ENCODE measurements at places on chromosomes 1 and 21.

GRCh38 chr1:50724626-50725286 is 235.3 kb downstream of the FAF1 start:
- no peak for DNase-seq

GRCh38 chr1:165887877-165888551 is 60.6 kb downstream of the UCK2 start:
- no peak for DNase-seq

DNA sequence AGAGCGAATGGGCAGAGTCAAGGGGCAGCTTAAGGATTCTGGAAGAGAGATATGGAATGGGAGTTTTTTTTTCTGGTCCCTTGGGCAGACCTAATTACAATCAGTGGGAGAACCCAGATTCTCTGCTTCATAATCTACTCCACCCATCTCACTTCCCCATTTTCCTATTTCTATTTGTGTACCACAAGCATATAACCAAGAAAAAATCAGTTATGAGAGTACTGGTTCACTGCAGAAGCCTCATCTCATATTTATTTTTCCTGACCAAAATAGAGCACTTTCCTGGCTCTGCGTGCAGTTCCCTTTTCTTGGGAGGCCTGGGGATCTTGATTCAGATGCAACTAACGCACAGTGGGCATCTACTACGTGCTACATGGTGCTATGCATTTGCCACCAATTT is 82.2 kb upstream of the SLFNL1 start:
- DNase-seq = no peak

GRCh38 chr1:228207851-228208821 is at the start of gene OBSCN:
Gene OBSCN (plus strand): TSS chr1:228208044. CDS start chr1:228211784, 3,740 bp downstream.
- DNase-seq = no peak

DNA sequence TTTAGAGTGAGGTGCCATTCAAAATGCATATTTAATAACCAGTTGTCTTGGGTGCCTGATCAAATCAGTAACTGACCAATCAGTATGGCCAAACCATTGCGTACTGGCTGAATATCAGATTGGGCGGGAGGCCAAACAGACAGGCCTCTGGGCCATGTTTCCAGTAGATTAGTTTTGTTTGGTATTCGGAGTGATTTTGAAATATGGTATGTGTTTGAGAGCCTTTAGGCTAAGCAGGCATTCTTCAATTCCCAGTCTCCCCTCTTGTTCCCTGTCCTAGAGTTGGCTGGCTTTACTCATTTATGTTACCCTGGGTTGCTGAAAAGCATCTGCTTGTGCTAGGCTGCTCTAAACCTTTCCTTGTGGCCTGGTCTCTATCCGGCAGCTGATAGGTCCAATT is 80.1 kb downstream of the BACH1 start:
- DNase-seq = no peak

- DNase-seq = no peak
These were observed 41.2 kb downstream of the NME7 start for GRCh38 chr1:169326261-169326955.

- no peak for DNase-seq
These were observed 39.3 kb downstream of the HMGB4 start for GRCh38 chr1:33903210-33903589.

DNA sequence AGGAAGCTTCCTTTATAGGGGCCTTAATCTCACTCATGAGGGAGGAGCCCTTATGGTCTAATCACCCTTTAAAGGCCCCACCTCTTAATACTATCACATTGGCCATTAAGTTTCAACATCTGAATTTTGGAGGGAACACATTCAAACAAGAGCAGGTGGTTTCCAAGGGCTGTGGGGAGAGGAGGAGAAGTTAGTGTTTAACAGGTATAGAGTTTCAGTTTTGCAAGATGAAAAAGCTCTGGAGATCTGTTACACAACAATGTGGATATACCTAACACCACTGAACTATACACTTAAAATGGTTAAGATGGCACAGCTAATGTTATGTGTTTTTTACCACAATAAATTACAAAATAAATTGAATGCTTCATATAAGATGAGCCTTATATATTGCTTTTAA is 113.4 kb upstream of the DNAH14 start:
- no peak for DNase-seq

DNA sequence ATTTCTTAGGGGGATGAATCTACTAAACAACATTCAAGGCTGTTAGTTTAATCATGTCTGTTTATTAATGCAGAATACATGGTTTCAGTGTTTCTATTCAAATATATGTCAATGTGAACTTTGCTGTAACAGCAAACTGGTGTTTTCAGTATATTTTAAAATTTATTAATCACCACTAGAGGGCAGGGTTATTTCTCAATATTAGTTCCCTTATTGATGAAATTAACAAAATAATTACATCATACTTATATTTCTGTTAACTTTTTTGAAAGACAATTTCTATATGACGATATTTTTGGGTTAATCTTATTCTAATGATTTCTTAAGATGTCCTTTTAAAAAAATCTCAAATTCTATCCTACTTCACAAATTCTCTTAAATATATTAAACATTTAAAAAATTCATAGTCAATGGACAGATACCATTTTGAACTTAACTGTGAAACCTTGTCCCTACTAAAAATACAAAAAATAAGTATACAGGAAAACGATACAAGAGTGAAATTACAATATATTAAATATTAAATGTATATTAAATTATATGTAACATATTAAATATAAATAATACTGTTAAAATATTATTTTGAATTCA is 1034.1 kb upstream of the PRMT6 start:
- DNase-seq = no peak

DNA sequence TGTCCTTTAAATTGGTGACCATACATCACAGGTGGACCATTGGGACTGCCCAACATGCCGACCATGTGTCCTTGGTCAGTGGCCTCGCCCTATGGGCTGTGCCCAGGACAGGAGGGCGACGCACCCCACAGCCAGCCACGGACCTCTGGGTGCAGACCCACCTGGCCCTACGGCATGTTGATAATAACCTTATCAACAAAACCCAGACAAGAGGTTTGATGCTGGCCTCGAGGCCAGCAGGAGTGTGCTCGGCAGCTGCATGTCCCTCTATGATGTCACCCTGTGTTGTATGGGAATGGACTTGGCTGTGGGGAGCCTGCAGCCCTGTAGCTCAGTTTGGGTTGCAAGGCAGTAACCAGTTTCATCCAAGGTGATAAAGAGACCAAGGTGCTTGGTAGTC is 32.1 kb downstream of the SLC37A1 start:
- no peak for DNase-seq

- DNase-seq = no peak
These were observed 135.5 kb downstream of the RERE start for GRCh38 chr1:8681911-8682310.

DNA sequence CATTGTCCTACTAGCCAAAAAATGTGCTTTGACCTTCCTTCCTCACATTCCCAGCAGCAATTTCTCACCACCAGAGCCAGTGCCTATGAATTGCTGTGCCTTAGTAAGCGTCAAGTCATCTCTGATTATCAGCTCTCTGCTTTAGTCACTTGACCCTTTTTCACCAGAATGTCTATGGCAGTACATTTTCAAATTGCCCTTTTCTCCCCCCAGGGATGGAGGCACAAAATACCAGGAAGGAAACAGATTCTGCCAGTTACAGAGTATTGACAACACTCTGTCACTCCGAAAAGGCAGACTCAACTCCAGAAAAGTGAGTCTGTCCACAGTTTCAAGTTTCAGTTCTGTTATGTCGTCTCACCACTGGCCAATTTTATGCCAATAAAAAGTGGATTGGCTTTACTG is 167.4 kb downstream of the TNFSF18 start:
- DNase-seq = no peak

GRCh38 chr1:116945996-116946395 is 36.3 kb downstream of the PTGFRN start:
- DNase-seq = no peak

- no peak for DNase-seq
These were observed 39.8 kb upstream of the C1orf53 start for GRCh38 chr1:197862671-197863070.

DNA sequence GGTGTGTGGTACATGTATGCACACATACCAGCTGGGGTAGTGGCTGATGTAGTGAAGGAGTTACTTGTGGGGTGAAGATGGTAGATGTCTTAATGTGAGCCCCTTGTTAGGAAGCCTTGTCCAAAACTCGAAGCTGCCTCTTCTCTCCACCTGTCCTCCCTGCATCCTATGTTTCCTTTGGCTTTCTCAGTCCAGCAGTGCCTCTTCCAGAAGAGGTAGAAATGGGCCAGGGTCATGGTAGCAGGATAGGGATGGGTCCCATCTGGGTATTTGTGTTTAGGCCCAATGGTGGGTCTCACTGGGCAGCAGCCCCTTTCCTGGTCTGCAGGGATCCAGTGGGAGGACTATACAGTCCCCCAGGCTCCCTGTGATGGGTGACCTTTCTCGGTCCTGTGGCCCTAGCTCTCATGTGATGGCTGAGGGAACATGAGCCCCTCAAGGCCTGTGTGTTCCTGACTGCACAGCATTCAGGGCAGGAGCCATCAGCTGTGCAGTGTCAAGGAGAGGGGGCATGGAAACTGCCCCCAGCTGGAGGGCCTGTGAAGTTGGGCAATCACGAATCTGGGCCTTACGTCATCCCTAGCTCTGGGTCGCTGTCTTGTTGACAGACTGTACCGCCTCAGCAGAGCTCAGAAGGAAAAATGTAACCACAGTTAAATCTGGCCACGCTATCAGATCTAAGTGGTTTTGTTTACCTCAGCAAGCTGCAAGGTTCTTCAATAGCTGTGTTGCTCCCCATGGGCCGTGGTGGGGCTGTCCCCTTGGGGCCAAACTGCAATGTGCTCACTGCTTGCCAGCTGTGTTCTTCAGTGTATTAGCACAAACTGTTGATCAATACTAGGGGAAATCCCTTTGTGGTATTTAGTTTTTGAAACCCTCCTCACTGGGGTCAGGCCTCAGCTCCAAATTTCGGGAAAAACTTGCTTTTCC is 82.7 kb downstream of the NOS1AP start:
- peak; percentile 2 for DNase-seq

DNA sequence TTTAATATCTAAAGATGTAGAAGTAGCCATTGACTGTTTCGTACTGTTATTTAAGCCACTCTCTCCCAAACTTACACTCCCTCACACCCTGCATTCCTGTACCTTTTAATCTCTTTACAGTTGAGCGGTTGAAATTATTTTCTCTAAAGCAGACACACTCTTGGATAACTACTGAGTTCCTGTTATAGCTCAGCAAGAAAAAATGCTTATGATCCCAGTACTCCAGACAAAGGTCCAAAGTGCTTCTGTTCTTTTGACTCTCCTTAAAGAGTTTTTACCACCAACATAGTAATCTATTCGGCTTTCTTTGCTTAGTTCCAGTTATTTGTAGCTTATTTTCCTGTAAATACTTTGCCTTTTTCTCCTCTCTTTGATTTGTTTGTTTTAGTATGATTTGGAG is 100.1 kb downstream of the ATF6 start:
- DNase-seq = no peak

DNA sequence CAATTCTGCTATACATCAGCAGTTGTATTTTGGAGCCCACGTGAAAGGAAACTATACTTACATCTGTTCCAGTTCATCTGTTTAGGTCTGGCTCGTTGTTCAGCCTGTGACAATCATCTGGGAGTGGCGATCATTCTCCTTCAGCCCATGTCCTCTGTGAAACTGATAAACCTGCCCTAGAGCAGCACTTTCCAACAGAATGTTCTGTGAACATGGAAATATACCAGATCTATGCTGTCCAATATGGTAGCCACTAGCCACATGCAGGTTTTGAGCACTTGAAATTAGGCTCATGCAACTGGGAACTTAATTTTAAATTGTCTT is 24.5 kb upstream of the COQ8A start:
- no peak for DNase-seq

DNA sequence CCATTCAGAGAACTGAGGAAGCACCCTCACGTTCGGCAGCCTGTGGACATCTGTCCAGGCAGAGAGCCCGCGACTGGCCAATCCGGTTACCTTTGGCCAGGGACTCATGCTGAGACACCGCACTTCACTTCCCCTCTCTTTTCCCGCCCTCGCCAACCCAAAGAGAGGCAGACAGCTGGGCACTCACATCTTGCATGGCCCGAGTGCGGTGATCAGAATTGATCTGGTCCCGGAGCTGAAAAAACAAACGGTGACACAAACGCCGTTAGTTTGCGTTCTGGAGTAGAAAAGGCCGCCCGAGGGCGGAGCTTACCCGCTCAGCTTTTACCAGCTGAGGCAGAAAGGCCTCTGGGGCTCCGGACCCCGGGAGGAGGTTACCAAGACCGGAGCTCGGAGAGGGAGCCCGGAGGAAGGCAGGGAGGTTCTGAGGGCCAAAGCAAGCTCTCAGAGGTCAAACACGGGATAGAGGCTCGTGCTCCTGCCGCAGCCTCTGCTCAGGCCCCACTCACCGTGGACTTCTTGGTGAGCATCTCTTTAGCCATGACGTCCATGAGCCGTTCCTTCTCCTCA is 376 bp downstream of the SF3A3 start:
- DNase-seq = no peak

- no peak for DNase-seq
These were observed 300.0 kb upstream of the VAMP3 start for GRCh38 chr1:7470904-7471638.

GRCh38 chr1:156431769-156432668 is 63.0 kb downstream of the RHBG start:
- DNase-seq = no peak

DNA sequence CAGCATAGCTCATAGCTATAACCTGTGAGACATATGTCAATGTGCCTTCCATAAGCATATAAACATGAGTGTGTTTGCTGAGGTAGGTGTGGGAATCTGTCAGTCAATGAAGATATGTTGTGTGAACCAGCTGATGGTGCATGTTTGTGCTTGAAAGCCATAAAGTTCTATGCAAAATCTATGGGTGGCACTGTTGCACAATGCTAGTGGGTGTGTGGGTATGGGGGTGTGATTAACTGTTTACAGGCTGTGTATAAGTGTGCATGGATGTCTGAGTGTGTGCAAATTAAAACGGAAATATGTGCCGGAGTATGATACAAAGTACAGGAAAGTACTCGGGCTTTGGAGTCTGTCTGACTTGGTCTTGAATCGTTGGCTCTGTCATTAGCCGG is 1.0 kb upstream of the ATP2B4 start:
- DNase-seq = no peak

DNA sequence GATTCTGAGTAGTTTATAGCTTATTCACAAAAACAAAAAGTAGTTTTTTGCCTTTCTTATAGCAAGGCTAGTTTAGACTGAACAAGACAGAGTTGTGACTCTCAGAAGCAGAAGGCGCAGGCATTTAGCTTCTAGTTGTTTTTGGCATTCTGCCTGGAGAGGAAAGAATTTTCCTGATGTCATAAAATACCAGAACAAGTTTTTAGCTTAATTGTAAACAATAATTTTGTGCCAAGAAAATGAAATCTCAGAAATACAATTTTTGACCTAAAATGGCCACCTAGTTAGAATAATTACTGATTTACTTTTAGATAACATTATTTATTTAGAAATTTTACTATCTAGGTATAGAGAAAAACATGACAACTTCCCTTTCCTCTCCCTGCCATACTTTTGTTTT is 1.0 kb downstream of the DNAJB4 start:
- no peak for DNase-seq

Measured in stimulated activated CD8-positive, alpha-beta memory T cell treated with anti-CD3 and anti-CD28 coated beads, Interleukin-15, amount 100 ng/mL, for 1 hour (primary cell).